Activated T-helper 1 cell treated with Interleukin-2 at 50 U/mL for 16 hours (primary cell): ENCODE measurements at places on chromosomes 5 and 9.

DNA sequence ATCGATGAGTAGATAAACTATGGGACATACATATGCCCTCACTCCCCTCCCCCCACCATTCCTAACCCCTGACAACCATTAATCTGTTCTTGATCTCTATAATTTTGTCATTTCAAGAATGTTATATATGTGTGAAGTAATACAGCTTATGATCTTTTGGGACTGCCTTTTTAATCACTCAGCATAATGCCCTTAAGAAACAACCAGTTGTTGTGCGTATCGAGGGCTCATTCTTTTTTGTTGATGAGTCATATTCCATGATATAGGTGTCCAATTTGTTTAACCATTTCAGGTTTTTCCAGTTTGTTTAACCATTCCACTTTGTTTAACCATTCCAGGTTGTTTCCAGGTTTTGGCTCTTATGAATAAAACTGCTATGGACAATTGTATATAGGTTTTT lies 75.6 kb downstream of the ARHGEF28 start:
- no peak for DNase-seq

DNA sequence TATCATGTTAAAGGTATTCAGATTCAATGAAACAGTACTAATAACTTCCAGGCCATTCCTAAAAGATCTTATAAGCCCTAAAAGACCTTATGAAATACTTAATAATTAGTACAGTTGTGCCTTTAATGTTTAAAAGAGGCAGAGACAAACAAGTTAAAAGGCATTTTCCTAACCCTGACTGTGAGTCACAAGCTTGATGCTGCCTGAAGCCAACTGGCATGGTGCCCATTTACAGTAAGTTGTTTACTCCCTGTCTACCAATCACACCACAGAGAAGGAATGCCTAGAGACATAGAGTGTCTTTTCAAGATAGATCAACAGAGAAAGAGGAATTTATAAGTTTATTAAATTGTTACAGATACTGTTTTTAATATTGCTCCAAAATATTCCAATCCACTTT lies 47.8 kb downstream of the NR3C1 start:
- DNase-seq: peak; percentile 42

DNA sequence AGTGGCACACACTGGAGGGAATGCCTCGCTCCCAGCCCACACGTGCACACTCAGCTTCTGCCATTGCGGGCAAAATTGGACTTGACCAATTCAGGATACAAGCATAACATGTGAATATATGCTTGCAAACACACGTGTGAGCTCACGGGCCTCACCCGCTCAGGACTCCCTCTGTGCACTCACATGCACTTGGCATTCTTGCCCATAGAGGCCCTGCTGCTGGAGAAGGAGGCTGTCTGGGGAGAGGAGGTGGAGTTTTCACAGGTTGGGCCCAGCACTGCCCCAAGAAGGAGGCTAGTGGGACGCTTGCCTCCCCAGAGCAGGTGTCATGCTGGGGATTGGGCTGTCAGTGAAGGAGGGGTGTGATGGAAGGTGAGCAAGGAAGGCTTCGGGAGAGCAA lies 1.7 kb downstream of the MYMK start:
- no peak for DNase-seq

GRCh38 chr9:13719446-13719845 lies 440.0 kb upstream of the MPDZ start:
- no peak for DNase-seq

DNA sequence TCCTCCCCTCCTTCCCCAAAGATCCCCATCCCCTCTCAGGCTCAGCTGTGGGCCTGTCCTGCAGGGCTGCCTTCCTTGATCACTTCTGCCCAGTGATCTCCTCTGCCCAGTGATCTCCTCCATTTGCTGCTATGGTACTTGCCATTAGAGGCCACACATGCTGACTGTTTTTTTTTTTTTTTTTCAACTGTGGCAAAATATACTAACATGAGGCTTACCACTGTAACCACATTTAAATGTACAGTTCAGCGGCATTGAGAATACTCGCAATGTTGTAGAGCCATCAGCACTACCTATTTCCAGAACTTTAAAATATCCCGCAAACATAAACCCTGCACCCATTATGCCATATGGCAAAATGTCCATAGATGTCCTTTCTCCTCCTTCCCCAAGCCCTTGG lies 61.7 kb upstream of the EPB41L4B start:
- no peak for DNase-seq

- DNase-seq: no peak
These were observed 18.5 kb upstream of the QRFP start for GRCh38 chr9:130915096-130915447.

DNA sequence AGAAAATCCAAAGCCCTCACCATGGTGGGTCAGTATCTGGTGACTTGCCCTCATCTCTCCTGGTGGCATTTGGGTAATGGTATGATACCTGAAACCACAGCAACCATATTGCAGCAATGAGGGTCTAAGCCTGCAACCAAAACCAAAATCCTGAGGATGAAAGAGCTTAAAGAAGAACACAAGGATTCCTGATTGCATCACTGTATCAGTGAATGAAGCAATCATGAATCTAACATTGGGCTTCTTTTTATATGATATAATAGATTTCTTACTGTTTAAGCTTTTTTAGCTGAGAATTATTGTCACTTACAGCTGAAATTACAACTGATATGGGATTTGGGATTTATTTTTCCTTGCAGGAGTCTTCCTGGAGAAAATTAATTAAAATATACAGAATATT lies 269.9 kb downstream of the MEF2C start:
- DNase-seq: no peak

GRCh38 chr5:124584991-124585715 lies 161.3 kb downstream of the ZNF608 start:
- DNase-seq: no peak

GRCh38 chr9:29290516-29290915 lies 1717.2 kb upstream of the C9orf72 start:
- DNase-seq: no peak

GRCh38 chr5:40746703-40747102 lies 9.1 kb downstream of the TTC33 start:
- DNase-seq: no peak

DNA sequence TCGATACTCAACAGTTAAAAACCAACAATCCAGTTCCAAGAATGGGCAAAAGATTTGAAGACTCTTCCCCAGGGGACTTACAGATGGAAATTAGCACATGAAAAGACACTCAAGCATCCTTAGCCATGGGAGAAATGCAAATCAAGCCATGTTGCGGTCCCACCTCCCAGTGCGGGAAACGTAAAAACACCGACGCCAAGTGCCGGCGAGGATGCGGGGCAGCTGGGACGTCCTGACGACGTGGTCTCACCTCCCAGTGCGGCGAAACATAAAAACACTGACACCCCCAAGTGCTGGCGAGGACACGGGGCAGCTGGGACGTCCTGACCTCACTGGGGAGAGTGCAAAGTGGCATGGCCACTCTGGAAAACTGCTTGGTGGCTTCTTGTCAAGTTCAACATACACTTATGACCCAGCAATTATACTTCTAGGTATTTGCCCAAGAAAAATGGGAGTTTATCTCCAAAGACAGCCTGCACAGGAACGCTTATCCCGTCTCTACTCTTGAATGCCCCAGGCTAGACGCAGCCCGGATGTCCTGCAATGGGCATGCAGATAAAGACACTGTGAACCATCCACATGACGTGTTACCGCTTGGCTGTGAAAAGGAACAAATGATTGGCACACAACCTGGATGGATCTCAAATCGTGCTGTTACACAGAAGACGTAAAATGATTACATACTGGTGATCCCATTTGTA lies 60.1 kb upstream of the UBAC1 start:
- no peak for DNase-seq

DNA sequence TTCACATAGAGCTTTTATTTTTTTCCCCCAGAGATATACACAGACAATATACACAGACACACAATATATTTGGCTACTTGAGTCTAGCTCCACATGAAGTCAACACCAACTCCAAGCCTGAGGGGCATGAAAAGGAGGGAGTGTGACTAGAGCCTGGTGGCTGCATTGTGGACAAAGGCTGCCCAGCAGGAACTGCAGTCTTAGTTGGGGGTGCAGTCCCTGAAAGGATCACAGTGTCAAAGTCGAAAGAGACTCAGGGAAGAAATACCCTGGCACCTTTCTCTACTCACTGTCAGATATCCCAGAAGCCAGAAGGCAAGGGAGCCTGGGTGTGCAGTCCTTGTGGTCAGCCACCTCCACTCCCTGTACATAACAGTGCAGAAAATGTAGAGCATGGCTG lies 231.6 kb upstream of the RPS23 start:
- no peak for DNase-seq

GRCh38 chr9:8736805-8737204 lies 937.2 kb upstream of the DMAC1 start:
- no peak for DNase-seq

GRCh38 chr5:168798065-168799023 lies 219.2 kb upstream of the PANK3 start:
- no peak for DNase-seq

GRCh38 chr9:124940521-124940893 lies 376 bp downstream of the GOLGA1 start:
- DNase-seq: no peak

DNA sequence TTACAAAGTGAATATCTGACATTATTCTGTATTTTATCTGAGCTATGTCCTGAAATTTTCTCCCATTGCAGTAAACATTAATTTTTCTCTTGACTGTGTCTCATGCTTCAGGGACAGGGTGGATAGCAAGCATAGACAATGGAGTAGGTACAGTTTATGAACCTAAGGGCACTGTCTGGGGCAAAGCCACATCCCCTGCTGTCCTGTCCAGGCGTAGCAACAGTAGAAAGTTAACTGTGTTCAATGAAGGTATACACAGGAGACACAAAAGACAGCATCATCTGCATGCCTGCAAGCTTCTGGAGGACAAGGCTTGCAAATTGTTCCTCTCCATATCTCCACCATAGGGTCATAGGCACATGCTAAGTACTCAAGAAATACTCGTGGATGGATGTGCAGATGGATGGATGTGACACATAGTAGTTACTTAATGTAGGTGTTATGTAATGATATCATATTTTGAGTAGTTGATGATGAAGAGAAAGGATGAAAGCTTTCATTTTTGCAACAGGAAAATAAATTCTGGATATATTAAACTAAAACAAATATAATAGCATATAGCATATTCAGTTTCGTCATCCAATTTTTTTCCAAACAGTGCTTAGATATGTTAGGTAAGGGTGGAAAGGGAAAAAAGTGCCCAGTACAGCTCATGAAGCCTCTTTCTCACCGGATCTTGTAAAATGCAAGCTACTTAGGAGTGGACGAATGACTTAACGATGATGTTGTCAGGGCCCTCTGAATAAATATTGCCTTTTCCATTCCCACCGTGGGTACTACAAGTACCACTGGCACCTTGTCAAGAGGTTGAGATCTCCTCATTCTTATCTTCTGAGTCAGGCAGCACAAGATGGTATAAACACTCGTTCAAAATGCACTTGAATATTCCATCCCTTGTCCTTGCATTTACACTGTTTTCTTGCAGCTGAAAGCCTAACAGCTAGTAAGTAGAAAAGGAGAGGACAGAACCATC lies 19.9 kb upstream of the ZSWIM6 start:
- DNase-seq: no peak

GRCh38 chr9:120712539-120713031 lies 1.7 kb downstream of the MEGF9 start:
- DNase-seq: no peak

- DNase-seq: no peak
These were observed 40.6 kb downstream of the HABP4 start for GRCh38 chr9:96490534-96491078.

DNA sequence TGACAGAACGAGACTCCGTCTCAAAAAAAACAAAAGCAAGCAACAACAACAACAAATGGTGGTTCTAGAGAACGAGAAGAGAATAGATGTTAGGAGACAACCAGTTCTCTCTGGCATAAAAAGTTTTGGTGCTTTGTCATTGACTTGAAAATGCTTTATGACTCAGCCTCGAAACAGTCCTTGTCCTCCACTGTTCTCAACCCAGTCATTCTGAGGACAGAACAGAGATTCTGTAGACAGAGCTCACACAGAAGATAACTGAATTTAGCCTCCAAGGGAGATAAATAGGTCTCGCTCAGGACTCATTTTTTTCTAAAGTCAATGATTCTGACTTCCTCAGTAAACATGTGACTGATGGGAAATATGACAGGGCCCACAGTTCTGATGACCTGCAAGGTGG lies 76.0 kb upstream of the FSTL4 start:
- no peak for DNase-seq

- DNase-seq: no peak
These were observed 22.6 kb downstream of the MYO10 start for GRCh38 chr5:16913187-16914107.

- DNase-seq: no peak
These were observed 496.9 kb upstream of the ADAMTS16 start for GRCh38 chr5:4643190-4643589.

DNA sequence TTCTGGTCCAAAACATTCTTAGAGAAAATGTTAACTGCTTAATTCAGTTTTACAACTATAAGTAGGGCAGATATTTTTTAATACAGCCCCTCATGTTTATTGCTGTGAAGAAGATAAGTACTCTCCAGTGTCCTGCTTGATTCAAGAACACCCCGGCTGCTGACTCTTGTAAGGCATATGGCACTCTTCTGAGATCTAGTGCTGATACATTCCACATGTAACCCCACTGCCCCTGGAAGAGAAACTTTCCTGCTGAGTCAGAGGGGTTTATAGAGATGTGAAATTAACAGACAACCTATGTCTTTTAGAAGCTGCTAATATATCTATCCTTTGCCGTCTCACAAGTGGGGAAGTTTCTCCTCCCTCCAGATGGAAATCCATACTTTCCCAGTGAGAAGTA lies 1.0 kb upstream of the MINAR2 start:
- DNase-seq: no peak

GRCh38 chr9:34653151-34654072 lies 1.4 kb downstream of the IL11RA start:
- DNase-seq: no peak

DNA sequence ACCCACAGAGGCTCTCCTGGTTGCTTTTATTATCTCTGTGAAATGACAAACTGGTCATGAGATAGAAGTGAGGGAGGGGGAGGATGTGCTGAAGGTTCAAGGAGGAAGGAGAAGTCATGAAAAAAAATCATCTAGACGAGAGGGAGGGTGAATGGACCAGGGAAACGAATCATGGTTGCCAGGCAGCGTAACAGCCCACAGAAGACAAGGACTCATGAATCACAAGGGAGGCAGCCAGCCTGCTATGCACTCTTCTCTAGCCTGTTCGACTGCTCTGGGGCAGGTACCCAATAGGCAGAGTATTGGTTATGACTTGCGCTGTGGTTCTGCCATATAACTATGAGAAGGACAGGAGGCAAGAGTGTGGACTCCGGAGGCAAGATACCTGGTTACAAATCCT lies 475.2 kb downstream of the CDK5RAP2 start:
- DNase-seq: no peak
